D341Med (cell line): ENCODE measurements at places on chromosomes 6 and 20.

DNA sequence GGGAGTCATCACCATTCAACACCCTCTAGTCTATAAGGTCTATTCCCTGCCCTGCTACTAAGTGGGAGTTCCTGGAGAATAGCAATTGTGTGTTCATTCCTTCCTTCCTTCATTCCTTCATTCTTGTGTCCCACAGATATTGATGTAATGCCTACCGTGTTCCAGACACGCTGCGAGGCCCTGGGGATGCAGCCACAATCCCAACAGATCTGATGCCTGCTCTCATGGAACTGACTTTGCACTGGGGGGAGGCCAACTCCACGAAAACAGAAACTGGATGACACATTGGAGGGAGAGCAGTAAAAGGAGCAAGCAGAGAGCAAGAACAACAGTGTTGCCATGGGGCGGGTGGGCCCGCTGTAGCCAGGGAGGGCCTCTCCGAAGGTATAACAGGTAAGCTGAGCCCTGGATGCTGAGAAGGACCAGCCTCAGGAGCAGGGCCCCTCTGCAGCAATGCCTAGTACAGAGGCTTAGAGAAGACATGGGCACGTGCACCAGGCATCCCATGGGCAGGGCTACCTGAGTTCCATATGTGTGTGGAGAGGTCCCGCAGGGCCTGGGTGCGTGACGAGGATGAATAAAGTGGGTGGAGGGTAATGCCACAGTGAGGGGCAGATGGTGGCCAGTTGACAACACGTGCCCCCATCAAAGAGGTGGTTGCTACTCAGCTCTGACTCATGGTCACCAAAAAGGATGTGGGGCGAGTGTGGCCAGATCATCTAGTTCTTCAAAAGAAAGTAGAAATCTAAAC is 173.9 kb downstream of the NFATC2 start:
- no peak for DNase-seq

DNA sequence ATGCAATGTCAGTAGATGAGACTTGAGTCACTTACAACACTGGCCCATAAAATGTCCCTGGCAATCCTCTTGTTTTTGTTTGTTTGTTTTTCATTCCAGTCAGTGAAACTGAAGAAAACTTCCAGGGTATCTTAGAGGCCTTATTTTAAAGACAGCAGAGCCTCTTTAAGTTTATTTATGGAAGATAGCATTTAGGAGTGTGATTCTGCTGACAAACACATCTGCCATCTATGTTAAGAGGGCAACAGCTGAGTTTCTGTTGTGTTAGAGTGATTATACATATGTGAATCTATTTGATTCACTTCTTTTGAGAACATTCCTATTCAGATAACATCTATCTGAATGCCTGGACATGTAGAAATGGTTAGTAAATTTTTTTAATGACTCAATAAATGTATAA is 812.6 kb downstream of the TENT5A start:
- DNase-seq: no peak

DNA sequence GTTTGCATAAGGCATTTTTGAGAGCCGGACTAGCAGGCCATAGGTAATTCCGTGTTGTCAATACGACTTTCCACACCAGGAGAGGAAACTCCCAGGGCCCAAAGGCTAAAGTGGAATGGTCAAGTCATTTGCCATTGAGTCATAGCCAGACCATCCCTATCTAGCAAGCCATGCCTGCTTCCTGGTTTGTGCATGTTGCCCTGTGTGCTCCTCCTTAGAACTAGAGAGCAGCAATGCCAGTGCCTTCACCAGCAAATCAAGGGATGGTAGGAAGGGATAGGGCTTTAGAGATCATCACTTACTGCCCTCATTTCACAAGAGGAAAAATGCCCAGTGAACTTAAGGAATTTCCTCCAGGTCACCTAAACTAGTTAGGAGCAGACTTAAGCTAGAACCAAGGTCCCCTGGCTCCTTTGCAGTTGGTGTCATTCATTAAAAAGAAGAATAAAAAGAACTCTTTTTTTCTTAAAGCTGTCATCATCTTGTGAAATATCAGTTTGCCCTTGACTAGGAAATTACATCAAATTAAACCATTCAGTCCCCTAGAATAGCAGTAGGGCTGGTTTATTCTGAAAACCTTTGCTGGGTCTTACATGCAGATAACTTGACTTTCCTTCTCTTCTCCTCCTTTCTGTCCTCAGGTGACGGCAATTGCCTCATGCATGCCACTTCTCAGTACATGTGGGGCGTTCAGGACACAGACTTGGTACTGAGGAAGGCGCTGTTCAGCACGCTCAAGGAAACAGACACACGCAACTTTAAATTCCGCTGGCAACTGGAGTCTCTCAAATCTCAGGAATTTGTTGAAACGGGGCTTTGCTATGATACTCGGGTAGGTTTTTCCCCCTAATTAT is 7.4 kb downstream of the TNFAIP3 start:
- no peak for DNase-seq

- no peak for DNase-seq
Measured at GRCh38 chr6:102907181-102907580, 1513.7 kb downstream of the GRIK2 start.

DNA sequence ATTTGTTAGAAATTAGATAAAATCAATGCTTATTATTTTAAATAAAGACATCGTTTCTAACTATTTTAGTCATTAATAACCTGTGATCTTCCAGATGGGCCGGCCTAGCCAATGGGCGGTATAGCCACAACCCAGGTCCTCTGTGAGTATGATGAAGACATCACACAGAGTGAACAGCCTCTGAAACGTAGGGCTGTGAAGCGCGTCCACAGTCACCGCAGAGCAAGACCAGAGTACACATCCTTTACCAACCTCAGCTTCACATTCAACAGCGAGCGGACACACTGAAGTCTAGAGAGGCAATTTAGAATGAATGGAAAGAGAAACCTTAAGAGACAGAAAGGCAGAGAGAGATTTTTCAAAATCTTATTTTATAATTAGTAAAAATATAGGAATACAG is 125.0 kb upstream of the RPS6KA2 start:
- DNase-seq: no peak

DNA sequence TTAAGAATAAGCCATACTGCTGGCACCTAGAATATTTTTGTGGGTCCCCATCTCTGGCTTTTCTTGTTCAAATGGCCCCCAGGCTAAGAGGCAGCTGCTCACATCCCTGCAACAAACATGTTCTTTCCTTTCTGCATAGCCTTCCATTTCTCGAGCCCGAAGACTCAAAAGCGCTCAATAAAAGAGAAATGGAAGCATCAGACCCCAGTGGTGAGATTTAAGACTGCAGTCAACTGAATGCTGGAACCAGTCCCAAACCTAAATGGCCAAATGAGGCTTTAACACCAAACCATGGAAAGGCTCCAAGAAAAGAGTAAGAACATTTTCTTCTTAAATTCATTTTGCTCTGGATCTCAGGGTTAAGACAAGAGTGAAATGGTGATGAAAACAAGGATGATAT is 122.1 kb upstream of the TRAF3IP2 start:
- DNase-seq: peak; percentile 44

DNA sequence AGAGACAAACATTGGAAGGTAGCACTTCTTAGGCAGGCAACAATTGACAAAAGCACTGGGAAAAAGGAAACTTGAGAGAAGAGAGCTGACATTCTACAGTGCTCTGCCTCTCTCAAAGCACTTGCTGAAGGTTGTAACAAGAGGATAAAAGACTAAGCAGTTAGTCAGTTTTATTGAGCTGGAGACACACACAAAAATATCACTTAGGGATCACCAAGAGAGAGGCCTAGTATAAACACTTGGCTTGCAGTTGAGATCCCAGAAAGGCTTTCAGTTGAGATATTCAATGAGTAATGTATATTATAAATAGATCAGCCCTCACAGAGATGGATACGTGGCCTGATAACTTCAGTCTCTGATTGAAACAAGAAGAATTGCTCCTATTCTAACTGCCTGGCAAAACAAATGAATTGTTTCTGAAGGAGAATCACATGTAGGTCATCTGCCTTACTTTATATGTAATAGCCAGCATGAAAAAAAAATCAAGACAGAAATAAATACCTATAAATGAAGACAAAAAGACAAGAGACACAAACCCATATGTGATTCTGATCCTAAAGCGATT is 747.2 kb upstream of the MAN1A1 start:
- no peak for DNase-seq

GRCh38 chr6:1227600-1227934 is 84.3 kb upstream of the FOXQ1 start:
- no peak for DNase-seq

DNA sequence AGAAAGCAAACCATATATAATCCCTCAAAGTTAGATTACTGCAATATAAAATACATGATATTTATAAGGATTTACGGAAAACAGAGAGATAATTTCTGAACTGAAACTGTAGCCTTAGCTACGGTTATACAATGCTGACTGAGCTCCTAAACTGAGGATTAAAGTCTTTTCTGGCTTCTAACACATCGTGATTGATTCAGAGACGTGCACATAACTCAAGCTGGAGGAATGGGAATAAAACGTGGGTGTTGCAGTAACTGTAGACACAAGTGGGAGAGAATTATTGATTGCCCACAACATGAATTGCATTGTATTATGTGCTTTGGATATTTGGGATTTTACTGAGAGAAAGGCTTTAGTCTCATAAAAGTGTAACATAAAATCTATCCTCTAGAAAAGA is 418.0 kb upstream of the OPRM1 start:
- DNase-seq: no peak

DNA sequence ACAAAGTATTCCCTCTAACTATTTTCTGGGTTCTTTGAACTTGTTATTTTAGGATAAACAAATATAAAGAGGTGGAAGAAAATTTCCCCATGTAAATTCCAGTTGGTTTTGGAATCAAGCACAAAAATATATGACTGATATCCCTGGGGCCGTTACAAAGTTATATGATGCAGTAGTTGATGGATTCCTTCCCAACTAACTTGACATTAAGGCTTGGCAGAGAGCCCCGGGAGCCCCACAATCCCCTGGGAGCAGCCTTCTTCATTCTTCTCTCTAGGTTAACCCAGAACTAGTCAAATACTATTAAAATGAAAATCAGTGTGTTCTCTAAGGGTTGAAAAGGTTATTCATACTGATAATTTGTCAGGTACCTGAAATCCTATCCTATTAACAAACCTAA is 508.9 kb upstream of the SOX4 start:
- DNase-seq: no peak

DNA sequence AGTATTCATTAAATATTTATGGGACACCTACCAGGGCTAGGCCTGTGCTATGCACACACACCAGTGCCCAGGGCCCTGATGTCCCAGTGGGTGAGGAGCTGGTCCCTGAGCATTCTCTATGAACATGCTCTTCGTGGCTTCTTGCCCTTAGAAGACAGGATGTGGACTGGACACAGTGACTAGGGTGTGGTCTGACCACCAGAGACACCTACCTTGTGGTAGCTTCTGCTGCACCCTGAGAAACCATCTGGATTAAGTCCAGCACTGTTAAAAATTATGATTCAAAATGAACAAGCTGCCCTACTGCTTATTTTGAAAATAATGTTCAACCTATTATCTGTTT is 112.9 kb upstream of the RPS6KA2 start:
- DNase-seq: no peak

DNA sequence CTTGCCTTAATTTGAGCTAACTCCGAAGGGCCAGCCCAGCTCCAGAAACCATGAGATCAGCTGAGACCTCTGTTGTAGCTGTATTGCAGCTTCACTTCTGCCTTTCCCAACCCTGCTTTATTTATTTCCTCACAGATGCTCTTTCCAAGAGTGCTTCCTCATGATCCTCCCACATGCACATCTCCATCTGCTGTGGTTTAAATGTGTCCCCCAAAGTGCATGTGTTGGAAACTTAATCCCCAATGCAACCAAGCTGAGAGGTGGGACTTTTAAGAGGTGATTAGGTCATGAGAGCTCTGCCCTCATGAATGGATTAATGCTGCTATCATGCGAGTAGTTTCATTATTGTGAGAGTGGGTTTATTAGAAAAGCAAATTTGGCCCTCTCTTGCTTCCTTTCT is 164.4 kb upstream of the TAB2 start:
- DNase-seq: no peak

GRCh38 chr6:25122001-25122400 is 157.2 kb upstream of the CARMIL1 start:
- DNase-seq: no peak
